Hematopoietic multipotent progenitor cell treated with erythropoietin and hydrocortisone succinate and interleukin-3 and kit ligand, for 6 days (in vitro differentiated cells): ENCODE measurements at places on chromosomes 5 and 9.

DNA sequence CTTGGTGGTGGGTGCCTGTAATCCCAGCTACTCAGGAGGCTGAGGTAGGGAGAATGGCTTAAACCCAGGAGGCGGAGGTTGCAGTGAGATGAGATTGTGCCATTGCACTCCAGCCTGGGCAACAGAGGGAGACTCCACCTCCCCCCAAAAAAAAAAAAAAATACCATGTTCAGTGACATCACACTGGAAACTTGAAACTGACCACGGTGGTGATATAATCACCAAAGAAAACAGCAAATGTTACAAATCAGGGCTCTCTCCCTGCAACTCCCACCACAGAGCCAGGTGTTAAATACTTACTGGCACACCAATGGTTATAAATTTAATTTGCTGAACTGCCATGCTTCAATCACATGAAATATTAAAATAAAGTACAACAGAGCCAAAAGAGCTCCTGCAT is 81.4 kb downstream of the ZNF608 start:
- no peak for DNase-seq

DNA sequence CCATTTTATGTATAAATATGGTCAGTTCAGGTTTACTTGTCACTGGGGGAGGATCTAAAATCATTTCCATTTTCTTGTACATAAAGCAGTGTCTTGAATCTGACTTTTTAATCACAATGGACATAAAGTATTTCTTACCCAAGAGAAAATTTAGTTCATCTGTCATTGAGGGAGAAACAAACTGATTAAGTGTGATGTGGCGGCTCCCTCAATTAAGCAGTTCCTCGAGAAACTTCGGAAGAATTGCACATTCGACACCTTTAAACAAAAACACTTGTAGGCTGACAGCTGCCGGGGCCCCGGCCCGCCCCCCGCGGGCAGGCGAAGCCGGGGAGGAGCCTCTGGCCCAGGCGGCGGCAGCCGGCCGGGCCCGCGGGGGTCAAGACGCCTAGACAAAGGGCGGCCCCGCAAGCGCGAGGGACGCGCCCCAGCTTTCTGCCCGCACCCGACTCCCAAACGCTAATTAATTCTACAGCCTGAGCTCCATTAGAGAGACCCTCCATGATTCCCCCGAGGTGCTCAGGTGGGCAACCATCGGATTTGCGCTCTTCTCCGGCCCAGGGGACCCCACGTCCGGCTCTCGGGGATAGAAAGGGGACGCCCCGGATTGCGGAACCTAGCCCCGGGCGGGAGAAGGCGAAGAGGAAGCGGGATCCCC is 750 bp downstream of the TRIM36 start:
- DNase-seq = no peak

DNA sequence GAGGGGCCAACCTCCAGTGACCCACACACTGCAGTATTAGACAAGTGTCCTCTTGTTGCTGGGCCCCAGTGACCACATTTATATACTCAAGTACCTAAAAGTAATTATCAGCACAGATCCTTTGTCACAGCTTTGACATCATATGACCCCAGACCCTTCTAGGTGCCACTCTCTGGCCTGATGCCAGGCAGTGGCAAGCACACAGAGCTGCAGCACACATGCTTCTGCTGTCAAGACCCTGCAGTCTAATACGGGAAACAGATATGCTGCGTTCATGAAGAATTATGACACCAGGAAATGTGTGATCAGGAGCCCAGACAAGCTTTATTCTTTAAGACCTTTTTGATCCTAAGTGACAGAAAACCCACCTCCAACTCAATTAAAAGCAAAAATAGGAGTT is 63.8 kb upstream of the AFAP1L1 start:
- no peak for DNase-seq

DNA sequence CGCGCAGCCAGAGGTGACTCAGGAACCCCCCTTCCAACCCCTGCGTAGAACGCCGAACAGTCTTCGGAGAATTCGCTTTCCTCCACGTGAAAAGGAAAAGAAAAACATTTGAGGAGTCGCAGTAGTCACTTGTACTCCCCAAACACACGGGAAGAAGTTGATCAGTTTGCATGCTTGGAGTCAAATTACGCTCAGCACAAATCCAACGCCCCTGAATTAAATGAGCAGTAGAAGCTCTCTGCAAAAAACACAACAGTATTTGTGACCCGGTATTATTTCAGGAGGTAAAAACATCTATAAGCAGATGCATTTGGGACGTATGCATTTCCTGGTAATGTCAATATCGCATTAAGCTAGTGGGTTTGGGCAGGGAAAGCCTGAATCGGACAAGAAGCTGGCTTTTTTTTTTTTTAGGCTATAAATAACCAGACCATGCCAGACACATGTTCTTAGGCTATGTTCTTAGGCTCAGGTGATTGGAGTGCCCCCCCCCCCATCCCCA is 854 bp upstream of the ARL15 start:
- DNase-seq = peak; percentile 59

GRCh38 chr5:67337751-67338150 is 141.2 kb upstream of the CD180 start:
- no peak for DNase-seq

- DNase-seq = no peak
Measured at GRCh38 chr9:137198051-137198901, 2.3 kb downstream of the TPRN start.

GRCh38 chr5:4880304-4880741 is 259.8 kb upstream of the ADAMTS16 start:
- no peak for DNase-seq

DNA sequence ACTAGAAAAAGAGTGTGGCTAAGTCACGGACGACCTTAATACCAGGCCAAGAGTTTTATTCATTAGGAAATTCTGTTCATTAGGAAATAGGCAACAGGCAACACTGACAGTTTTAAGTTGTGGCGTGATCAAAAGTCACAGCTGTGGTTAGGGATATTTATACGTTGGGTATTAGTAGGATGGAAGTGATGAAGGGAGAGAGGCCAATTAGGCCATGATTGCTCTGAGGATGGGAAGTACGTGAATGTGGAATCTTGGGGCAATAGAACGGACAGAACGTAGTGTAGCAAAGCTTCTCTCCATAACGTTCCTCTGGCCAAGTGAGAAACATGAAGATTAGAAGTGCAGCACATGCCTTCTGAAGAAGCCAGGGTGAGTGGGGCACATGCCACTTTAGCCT is 290.1 kb upstream of the ZNF608 start:
- DNase-seq = no peak

DNA sequence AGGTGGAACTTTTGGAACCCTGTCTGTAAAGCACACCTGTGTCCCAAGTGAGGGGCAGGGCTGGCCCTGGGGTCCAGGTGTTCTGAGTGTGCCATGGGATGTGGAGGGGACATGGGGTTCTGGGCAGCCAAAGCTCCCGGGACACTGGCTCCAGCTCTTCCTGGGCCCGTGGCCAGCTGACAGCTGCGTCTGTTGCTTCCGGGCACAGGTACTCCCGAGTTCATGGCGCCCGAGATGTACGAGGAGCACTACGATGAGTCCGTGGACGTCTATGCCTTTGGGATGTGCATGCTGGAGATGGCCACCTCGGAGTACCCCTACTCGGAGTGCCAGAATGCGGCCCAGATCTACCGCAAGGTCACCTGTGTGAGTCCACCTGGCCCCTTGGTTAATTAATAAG is 50.7 kb downstream of the WNK2 start:
- no peak for DNase-seq

DNA sequence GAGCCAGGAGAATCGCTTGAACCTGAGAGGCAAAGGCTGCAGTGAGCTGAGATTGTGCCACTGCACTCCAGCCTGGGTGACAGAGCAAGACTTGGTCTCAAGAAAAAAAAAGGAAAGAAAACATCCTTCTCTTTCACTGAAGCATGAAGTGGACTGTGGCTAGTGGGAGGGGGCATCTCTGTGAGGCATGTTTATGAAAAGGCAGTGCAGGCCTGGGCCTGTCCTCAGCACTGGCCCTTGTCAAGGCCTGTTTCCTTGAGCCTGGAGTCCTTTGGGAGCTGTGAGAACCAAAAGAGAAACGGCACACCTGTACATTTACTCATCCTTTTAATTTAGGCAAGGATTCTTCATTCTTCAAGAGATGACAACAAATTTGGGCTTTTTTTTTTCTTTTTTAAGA is 18.3 kb upstream of the FUBP3 start:
- DNase-seq = no peak

DNA sequence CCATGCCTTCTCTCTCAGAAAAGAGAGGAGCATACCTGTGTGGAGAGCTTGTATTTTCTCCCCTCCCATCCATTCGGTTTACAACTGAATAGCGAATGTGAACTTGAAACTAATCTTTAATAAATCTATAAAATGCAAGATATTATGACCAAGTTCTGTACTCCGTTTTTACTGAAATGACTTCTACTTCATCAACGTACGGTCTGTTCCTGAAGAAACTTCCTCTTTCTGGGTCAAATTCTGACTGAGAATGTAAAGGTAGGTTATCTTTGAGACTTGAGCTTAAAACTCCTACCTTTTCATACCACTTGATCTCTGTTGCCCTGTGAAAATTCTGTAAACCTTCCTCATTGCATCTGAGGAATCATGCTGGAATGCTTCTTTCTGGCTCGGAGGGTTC is 4.2 kb upstream of the CTNNAL1 start:
- no peak for DNase-seq

DNA sequence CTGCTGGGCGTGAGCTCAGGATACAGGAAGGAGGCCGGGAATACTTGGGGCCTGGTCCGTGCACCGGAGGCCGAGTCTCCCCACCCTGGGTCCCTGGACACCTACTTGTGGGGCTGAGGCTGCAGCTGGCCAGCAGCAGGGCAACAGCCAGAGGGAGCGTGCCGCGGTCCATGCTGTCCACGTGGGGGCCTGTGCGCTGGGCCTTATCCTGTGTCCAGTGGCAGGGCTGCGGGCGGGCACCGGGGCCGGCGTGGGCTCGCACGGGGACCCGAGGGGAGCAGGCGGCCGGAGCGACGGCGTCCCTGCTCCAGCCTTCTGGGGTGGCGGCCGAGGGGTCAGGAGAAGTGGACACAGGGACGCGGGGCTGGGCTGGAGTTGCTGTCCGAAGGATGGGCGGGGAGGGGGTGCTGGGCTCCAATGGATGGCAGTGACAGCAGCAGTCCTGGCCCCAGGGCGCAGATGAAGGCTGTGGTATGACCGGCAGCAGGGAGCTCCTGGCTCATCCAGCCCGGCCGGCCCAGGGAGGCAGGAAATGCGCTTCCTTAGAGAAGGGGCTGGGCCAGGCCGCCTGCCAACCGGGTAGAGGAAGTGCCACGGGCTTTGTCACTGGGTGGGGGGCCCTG is at the start of gene ENG:
Gene ENG (minus strand): TSS at position 475 of the 623 bp plus-strand sequence. CDS start 303 bp downstream, at position 172.
- DNase-seq = peak; percentile 80

- DNase-seq = no peak
Measured at GRCh38 chr5:9519537-9519936, 26.3 kb downstream of the SEMA5A start.

DNA sequence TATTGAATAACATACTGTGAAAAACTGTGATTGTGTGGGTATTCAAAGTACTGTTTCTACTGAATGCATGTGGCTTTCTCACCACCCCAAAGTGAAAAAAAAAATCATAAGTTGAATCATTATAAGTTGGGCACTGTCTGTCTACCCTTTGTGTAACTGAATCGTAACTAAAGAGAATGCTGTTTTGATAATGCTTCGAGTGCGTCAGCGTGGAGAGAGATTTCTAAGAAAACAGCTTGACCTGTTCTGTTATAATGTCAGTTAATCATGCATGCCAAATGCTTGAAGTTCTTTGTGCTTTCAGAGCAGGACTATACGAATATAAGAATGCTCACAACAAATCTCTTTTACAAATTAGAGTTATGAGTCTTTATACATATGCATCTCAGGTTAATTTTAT is 148.8 kb upstream of the SGCD start:
- no peak for DNase-seq

GRCh38 chr5:32058997-32059396 is 115.1 kb downstream of the GOLPH3 start:
- no peak for DNase-seq

- DNase-seq = no peak
Measured at GRCh38 chr9:99745085-99745484, 76.6 kb upstream of the NR4A3 start.

- peak; percentile 65 for DNase-seq
Measured at GRCh38 chr5:177320879-177321278, 9.2 kb upstream of the MXD3 start.

GRCh38 chr9:86512929-86513328 is 158.7 kb upstream of the TUT7 start:
- DNase-seq = no peak
